ENCODE measurements at places on chromosomes 6 and 20.

GRCh38 chr20:16530201-16530681 lies 43.0 kb downstream of the KIF16B start:
- DNase-seq: no peak

DNA sequence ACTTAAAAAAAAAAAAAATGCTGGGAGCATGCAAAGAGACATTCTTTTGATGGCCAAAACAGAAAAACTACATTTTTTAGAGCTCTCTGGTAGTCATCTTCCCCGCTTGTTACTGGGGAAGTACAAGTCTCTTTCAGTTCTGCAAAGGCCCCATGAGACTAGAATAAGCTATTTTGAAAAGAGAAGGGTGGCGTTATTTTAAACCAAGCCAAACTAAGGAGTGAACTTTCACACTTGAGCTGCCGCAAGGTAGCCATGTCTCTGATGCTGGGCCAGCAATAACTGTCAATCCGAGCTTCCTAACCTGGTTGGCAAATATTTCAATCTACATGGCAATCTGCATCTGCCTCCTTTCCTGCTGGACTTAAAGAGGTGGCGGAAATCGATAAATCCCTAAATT lies 96.7 kb downstream of the L3MBTL3 start:
- no peak for DNase-seq

GRCh38 chr6:3627501-3627900 lies 124.0 kb downstream of the PXDC1 start:
- DNase-seq: no peak

DNA sequence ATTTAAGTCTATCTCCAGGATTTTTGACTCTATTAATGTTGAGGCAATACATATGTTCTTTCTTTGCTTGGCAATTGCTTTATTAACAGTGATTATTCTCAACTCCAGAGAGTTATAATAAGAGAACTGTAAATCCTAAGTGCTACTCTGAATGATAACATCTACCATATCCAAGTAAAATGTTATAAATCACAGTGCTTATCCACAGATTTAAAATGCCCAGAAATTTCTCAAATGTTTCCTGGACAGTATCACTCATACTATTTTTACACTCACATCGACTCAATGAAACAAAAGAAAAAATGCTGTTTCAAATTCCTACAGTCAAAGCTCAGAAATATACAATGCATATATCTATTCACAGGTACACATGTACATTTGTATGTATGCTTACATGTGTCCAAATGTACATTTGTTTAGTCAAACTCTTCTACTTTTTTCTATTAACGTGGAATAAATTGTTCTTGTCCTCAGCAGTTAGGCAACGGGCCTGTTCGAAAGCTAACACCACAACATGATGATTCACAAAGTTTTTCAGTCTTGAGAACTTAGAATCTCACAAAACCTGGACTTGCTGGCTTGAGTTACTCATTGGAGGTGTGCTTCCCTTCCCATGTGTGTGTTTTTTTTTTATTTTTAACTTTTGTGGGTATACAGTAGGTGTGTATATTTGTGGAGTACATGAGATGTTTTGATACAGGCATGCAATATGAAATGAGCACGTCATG lies 193.0 kb downstream of the GJA10 start:
- no peak for DNase-seq

- no peak for DNase-seq
These were observed 218.7 kb upstream of the ARG1 start for GRCh38 chr6:131354356-131354755.

DNA sequence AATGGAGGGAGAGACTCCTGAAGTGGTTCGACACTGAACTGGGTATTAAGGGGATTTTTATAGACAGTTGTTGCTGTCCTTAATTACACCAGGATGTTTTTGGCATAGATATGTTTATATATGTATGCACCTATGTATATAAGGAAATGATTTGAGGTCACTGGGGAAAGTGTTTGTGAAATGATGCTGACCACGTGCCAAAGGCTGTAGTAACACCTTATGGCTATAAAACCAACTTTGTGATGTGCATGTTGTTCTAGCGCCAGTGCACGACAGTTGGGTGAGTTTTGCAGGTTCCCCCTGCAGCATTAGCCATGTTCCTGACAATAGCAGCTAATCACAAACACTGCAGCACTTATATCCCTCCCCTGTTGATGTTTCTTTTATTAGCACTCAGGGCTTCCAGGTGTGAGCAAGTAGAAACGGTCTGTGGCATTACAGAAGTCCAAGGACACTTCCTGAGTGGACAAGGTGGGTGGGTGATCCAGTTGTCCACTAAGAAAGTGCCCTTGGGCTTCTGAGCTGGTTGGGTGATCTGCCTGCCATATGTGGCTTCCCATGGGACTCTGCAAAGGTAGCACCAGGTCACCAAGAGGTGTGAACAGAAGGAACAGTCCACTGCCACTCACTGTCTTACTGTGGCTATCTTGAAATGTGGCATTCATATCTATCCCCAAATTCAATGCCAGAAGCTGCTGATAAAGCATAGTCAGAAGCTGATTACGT lies 63.0 kb upstream of the RBM24 start:
- no peak for DNase-seq

DNA sequence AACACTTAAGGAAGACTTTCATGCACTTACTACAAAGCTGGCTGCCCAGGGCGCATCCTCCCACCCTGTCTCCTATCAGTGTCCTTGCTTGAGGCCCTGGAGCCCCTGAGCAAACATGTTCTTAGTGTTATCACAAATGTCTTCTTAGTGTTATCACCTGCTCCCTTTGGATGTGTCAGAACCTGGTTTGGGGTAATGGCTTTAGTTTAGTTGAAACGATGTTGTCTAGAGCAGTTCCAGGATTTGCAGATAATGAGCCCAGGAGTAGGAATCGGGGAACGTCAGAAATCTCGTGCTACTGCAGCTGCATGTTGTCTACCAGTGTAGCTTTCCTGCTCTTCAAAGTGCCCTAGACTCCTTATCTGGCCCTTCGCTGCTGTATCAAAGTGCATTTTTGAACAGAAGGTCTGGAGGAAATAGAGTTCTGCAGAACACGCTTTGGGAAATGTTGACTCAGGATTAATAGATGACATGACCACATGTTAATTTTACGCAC lies 69.6 kb downstream of the PHACTR2 start:
- no peak for DNase-seq

DNA sequence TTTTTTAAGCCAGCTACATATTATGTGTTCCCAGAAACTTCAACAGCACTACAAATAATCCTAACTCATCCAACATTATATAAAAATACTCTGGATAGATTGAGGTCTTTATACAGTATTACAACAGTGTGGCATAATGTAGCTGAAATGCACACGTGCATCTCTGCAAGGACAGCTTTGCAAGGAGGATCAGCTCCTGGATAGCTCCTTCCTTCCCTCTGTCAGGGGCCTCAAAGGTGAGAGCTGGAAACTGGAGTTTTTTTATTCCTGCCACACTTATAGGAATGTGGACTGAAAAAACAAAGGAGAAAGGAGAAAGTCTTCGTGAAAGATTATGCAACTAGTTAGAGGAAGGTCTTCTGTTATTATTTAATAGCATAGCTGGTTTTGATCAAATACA lies 53.1 kb downstream of the PLG start:
- DNase-seq: no peak

GRCh38 chr6:35611240-35611639 lies 77.5 kb downstream of the FKBP5 start:
- no peak for DNase-seq

- DNase-seq: no peak
These were observed 36.8 kb upstream of the GSTA3 start for GRCh38 chr6:52946306-52946705.

GRCh38 chr20:2986466-2986865 lies 57.0 kb upstream of the GNRH2 start:
- no peak for DNase-seq

- DNase-seq: no peak
These were observed 251.6 kb downstream of the ADGB start for GRCh38 chr6:146850238-146850896.

GRCh38 chr6:100453701-100454521 lies 10.8 kb downstream of the SIM1 start:
- no peak for DNase-seq

DNA sequence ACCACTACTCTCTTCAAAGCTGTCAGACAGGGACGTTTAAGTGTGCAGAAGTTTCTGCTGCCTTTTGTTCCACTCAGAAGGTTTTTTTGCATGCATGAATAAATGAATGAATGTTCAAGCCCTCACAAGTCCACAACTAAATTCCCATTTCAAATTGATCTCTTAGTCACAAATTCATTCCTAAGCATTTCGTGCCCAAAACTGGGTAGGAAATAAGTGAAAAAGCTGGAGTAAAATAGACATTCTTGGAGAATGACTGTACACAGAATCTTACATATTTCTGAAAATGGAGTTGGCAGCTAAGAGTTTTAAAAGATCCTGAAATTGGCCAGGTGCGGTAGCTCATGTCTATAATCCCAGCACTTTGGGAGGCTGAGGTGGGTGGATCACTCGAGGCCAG lies 117.6 kb downstream of the PERP start:
- no peak for DNase-seq

DNA sequence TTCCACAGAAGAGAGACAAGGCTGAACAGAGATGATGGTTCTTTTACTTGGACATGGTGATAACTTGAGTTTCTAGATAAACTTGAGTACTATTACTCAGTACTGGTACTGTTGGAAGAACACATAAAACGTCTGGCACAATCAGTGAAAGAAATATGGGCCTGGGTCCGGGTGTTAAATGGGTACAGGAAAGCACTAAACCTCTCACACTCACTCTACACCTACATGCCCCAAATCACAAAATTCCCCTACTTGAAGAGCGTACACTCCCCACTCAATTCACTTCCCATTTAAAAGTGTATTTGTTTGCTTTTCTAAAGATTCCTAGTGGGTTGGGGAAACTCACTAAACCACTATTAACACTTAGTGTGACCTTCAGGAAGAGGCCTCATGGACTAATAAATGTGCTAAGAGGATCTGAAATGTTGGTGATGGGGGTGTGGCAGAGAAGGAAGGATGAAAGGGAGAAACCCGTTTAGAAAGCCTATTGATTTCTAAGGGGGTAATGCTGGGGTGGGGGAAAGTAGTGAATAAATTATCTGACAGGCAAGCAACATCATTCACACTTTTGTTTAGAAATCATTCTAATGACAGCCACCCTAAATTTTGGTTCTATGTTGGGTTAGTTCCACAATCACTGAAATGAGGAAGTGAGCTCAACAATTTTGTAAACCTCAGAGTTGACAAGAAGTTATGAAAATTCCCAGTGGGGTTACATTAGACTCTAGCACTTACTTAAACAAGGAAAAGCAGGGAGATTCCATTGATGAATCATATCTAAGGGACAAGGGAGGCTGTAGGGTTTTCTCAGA lies 222.6 kb upstream of the MARCKS start:
- DNase-seq: no peak

DNA sequence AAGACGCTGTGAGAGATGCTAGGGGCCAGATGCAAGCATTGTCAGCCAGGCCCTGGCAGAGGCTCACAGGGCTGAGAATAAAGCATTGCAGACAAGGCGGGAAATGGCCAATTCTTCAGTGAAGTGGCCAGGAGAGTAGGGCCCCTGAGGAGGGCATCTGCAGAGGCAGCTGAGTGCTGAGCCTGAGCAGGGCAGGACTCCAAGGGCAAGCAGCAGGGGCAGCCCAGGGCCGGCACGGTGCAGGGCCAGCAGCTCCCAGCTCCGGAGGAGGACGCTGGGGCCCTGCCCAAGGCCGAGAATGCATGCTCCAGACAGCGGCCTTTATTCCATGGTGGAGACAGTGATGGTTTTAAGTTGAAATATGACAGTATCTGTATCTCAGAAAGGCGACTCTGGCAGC lies 305.5 kb downstream of the FOXC1 start:
- no peak for DNase-seq

DNA sequence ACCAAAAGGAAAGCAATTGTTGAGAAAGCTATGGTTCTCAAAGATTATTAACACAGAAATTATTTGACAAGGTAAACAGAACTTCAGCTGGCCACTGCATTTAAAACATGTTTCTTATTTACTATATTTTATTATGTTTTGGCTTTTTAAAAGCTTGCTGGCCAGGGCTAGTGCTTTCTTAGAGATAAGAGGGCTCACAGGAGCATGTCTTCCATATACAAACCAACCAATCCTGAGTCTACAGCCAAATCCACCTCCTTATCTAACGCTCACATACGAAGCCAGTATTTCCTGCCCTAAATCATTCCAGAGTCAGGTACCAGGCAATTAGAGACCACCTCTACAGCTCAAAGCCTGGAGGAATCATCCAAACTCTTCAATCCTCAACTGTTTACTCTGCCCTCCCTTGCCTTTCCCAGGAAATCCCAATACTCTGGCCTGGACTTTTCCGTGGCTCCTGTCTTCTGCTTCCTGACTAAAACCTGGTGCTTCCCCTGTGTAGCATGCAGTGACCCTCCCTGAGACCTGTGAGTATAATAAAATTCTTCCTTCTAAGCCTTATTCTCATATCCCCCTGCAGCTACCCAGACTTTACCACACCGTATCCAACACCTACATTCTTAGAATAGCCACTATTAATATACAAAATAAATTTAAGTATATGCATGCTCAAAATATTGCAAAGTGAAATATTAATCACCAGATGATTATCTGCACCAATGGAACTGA lies 33.2 kb downstream of the RANBP9 start:
- no peak for DNase-seq

DNA sequence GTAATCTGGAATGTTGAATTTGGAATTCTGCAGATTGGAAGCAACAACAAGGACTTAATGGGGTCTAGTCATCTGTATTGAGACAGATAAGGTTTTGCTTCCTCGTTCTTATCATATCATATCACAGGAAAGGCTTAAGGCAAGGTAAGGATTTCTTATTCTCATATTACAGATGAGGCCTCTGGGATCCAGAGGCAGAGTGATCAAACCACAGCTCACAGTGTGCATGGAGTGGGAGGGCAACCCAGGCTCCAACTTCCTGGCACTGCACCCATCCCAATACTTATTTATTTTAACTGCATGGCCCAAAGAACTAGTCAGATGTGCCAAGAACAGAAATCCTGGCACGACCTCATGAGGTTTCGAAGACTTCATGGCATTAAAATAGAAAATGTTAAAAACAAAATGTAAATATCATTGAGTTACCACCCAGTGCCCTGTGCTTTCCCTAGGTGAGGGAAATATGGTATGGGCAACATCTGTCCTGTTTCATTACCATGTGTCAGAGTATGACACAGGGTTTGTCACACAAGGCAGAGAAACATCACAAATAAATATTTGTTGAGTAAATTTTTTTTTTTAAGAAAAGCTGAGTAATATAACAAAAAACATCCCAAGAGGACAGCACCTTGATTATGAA lies 191.9 kb downstream of the ISM1 start:
- DNase-seq: no peak

- peak; percentile 20 for DNase-seq
These were observed 249.5 kb downstream of the ADGRG6 start for GRCh38 chr6:142551274-142551811.

Measured in naive thymus-derived CD8-positive, alpha-beta T cell (primary cell).